Mesothelial cell of epicardium (in vitro differentiated cells): ENCODE measurements at places on chromosomes 13 and 19. TPM values are rescaled to one million over a fixed set of nuclear protein-coding genes. Genes with fewer than 3 reads are reported as not detected.

SCEL gene
- 0.13 TPM in 1 of 3 replicates, not detected in the others for total RNA-seq

NBEA gene
- 31.9 to 34.5 TPM (median 32.8 TPM) in 3 replicates for total RNA-seq

SIAH3 gene
- 0.42 to 0.57 TPM (median 0.51 TPM) in 3 replicates for total RNA-seq

FAM216B gene
- not detected in 3 replicates for total RNA-seq

ZNF730 gene
- total RNA-seq: 7.0 to 9.1 TPM (median 8.5 TPM) in 3 replicates

DNA sequence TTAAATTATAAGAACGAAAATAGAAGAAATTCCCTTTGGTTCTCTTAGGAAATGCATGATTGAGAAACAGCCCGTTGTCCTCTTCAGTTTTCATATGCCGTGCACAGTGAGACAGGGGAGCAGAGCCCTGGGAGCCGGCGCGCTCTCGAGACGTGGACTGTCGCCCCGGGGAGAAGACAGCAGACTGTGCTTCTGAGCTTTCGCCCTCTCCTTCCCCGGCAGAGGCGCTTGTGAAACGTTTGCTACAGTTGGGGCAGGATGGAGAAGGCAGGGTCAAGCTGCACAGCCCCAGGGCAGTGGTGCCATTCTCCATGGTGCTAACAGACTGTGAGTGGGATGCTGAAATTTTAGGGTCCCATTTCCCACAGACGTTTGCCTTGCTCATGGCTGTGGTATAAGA lies 192.2 kb upstream of the KL start:
- no peaks in the 10 kb centered on the region for H3K36me3 ChIP-seq
- peaks cover 32% of the 10 kb centered on the region for H3K4me1 ChIP-seq
- no peak for DNase-seq
- H3K27me3 ChIP-seq: no peaks in the 10 kb centered on the region

DNA sequence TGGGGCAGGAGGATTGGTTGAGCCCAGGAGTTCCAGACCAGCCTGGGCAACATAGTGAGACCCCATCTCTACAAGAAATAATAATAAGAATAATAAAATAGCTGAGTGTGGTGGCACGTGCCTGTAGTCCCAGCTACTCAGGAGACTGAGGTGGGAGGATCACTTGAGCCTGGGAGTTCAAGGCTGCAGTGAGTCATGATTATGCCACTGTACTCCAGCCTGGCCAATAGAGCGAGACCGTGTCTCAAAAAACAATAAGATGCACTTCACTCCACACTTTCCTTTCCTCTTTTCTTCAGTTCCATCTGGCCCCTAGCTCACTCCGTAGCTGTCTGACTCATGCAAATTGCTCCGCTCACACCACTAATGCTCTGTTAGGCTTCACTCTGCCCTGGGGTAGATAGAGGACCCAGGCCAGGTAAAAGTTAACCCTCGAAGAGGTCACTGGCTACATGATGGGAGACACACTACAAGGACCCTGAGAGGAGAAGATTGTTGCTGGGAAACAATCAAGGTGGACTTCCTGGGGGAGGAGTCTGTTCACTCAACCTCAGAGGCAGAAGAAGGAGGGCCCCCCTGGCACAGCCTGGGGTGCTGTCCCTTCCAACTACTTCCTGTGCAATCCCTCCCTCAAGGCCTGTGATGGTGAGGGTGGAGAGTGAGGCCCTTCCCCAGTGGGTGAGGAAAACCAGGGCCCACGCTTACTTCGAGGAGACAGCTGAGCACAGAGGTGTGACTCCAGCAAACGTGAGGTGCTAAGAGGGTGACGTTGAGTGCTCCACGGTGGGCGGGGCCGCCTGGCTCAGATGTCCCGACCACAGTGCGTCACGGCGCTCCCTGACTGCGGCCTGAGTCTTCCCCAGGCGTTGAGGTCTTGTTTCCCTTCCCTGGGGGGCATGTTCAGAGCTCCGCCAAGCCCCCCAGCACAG lies 8.8 kb upstream of the TNFSF9 start:
- H3K27ac ChIP-seq: no peak overlapping the region
- H3K36me3 ChIP-seq: no peaks in the 10 kb centered on the region
- DNase-seq: no peak
- peaks cover 3% of the 10 kb centered on the region for H3K4me1 ChIP-seq

DNA sequence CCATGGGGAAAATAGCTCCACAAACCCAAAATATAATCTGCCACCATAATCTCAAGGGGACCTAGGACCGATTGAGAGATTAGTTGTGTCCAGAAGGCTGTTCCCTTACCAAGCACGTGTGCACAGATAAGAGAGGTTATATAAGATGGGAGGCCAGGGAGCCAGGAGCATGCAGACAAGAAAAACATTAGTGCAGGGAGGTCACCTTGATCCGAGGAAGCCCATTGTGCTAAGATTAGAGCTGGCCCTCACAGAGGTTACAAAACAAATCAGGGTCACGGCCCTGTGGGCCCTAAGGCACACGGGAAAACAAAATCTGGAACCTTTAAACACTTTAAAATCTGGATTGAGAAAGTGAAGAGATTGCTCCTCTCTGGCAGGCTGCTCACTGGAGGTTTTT lies 37.7 kb downstream of the RGCC start:
- H3K27ac ChIP-seq: no peak overlapping the region
- no peaks in the 10 kb centered on the region for H3K36me3 ChIP-seq
- DNase-seq: no peak
- no peaks in the 10 kb centered on the region for H3K4me1 ChIP-seq

- no peaks in the 10 kb centered on the region for H3K36me3 ChIP-seq
- H3K4me1 ChIP-seq: no peaks in the 10 kb centered on the region
- no peak overlapping the region for H3K27ac ChIP-seq
- no peak overlapping the region for H3K4me3 ChIP-seq
- DNase-seq: no peak
Observed at GRCh38 chr13:111927181-111927540, 139.8 kb upstream of the SOX1 start.
